ENCODE measurements at places on chromosomes 1 and 21.

- no peak for DNase-seq
Measured at GRCh38 chr1:54254055-54254454, 54.1 kb downstream of the MRPL37 start.

DNA sequence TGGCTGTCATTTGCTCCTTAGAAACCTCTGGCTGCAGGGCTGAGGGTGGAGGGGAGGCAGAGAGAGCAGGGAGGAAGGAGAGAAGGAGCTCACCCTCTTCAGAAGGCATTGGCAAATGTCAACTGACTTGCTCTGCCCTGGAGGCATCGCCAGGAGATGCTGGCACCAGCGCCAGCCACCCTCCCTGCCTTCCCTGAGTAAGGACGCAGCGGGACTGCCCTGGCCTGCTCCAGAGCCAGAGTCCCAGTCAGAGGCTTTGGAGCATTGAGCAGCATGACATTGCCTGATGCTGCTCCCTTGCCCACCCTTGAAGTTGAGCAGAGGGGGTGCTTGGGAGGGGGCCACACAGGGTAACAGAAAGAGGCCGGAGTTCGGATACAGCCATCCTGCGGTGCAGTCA lies 62.3 kb downstream of the DISP3 start:
- peak; percentile 38 for DNase-seq

DNA sequence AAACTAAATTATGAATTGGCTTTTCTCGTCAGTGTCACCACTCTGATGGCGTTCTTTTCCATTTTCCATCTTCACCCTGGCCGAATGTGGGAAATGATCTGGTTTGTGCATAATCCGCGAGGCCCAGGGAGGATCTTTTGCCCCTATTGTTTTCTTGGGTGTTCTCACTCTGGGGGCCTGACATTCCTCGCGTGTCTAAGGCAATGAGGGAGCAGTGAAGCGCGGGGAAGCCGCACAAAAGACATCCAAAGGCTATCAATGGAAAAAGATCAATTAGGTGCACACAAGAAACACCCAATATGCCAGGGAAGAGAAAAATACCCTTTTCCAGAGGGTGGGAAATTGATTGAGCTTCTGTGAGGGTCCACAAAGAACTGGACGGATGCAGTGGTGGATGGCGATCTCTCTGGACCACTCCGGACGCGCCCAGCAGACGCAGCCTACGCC lies 941 bp upstream of the C1orf21 start:
- no peak for DNase-seq

- DNase-seq: no peak
Measured at GRCh38 chr1:45999507-45999906, 132.9 kb downstream of the PIK3R3 start.

DNA sequence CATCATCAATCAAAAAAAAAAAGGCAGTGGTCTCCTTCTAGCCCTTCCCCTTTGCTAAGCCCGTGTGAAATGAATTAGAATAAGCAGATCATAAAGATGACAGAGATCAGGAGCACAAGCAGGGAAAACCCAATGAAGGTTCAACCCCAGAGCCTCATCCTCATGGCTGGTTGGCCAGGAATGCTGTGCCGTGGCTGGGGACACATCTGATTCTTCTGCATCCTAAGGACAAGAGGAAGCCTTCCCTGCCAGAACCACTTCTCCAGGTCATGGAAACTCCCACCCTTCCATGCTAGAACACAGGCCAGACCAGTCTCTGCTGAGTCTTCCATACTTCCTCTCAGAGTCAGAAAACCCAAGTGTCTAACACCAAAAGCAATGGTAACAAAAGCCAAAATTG lies 81.1 kb downstream of the CSMD2 start:
- DNase-seq: no peak

GRCh38 chr1:32240140-32240951 lies 6.7 kb upstream of the FAM167B start:
- peak; percentile 62 for DNase-seq

DNA sequence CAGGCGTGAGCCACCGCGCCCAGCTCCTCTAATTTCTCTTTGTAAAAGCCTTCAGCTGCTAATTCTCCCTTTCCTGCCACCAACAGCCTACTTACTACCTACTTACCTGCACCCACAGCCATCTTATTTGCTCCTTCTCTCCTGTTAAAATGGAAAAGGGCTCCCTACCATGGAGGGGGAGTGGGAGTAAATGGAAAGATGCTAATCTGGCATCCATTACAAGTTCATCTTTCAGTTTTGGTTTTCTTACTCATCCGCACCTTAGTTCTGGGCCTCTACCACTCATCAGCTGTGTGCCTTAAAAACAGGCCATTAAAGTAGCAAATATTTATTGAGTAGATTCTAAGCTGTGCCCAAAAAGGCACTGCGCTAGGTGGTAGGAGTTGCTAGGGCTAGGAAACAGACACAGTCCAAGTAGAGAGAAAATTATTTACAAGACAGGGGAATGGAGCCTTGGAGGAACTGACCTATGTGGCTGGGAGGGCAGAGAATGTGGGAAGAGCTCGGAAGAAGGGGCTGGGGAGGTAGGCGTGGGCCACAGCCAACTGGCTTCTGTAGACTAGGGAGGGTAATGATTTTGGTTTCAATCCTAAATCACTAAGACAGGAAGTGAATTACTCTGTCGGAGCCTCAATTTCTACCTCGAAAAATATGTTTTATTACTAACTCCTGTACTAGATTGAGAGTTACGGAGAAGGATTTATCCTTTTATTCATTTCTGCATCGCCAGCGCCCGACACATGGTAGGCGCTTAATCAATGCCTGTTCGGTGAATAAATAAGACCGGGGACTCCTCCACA lies 685 bp upstream of the DDI2 start:
- no peak for DNase-seq

DNA sequence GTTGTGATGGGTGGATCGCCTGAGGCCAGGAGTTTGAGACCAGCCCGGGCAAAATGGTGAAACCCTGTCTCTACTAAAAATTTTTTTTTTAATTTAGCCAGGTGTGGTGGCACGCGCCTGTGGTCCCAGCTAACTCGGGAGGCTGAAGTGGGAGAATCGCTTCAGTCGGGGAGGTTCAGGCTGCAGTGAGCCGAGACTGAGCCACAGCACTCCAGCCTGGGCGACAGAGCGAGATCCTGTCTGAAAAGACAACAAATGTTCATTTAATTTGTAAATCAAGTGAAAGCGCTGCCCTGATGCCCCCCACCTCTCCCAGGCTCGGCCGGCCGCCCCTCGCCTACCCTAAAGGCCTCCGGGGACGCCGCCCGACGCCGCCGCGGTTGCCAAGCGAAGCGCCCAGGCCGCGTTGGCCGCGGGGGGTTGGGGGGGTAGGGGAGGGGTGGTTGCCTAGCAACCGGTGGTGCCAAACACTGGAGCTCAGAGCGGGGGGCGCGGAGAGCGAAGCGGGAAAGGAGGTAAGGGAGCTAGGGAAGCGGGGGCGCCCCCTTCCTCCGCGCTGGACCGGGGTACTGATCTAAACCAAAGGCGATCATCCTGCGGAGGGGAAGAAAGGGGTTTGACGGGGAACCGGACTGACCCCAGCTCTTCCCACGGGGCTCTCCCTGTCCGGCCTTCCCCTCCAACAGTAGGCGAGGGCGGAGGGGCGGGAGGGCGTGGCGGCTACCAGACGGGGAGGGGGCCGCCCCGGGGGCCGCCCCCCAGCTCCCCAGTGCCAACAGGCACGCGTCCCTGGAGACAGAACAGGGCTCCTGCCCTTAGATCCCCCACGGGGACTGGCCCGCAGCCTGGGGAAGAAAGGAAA lies at the start of gene TEKT2:
TSS of gene TEKT2 (plus strand) at position 460 of the 862 bp plus-strand sequence. CDS start 828 bp downstream, outside the sequence.
- no peak for DNase-seq

GRCh38 chr1:100510451-100510850 lies 27.5 kb upstream of the GPR88 start:
- DNase-seq: no peak

GRCh38 chr1:211495584-211495983 lies 3.6 kb upstream of the RD3 start:
- DNase-seq: no peak

GRCh38 chr1:11657654-11658053 lies 3.0 kb downstream of the FBXO44 start:
- DNase-seq: no peak

- no peak for DNase-seq
Measured at GRCh38 chr1:117613249-117613968, 7.6 kb downstream of the TENT5C start.

DNA sequence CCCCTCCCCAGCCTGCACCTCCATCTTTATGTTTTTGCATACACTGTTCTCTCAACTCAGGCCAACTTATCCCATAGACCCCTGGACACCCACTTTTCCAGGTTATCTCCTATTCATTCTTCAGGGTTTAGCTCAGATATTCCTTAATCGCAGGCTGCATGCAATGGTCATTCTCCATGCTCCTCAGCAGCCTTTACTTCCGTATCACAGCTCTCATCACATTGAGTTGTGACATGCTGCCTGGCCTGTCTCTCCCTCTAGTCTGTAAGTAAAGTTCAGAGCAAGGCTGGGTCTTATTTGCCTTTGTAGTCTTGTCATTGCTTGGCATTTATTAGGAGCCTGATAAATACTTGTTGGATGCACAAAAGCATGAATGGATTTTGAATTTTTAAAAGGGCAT lies 6.9 kb downstream of the DNAJC6 start:
- DNase-seq: no peak

DNA sequence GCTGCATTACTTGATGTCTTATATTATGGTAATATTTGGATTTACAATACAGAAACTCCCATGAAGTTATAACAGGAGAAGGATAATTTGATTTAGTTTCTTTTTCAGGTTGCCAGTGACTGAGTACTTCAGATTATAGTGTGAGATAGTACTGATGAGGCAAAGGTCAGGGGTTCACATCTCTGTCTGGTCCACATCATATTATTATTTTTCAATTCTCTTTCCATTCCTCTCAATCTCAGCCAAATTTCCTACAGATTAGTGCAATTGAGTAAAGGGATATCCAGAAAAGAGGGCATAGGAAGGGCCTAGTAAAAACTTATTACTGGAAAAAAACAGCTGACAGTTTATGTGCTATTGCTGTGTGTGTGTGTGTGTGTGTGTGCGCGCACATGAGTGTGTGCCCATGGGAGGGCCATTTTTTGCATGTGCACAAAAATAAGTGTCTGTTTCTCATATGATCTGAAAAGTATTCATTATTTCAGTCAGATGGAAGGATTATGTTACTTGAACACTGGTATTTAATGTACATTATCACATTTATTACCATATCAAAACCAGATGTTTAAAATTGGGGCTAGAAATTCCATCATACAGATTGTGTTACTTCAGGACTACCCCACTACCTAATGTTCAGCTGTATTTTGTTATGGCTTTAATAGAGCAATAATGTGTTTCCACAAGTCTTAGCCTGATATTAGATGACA lies 78.3 kb upstream of the KCNK2 start:
- DNase-seq: no peak

GRCh38 chr1:42348498-42348897 lies 13.5 kb upstream of the FOXJ3 start:
- DNase-seq: no peak

DNA sequence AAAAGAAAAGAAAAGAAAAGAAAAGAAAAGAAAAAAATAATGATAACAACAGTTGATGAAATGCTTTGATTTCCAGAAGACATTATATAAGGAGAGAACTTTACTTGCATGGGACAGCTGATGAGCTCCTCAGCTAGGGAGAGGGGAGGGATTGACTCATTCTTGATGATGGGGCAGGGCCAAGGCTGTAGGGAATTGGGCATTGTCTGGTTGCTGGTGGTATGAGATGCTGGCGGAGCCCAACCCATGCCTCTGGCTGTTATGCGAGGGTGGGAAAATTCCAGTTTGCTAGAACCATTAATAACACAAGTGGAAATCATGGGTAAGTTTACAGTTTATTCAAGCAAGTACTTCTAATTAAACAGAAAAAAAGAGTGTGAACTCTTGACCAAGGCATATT lies 36.0 kb upstream of the KIF26B start:
- no peak for DNase-seq

GRCh38 chr1:92380867-92381266 lies 82.0 kb downstream of the RPAP2 start:
- DNase-seq: no peak

DNA sequence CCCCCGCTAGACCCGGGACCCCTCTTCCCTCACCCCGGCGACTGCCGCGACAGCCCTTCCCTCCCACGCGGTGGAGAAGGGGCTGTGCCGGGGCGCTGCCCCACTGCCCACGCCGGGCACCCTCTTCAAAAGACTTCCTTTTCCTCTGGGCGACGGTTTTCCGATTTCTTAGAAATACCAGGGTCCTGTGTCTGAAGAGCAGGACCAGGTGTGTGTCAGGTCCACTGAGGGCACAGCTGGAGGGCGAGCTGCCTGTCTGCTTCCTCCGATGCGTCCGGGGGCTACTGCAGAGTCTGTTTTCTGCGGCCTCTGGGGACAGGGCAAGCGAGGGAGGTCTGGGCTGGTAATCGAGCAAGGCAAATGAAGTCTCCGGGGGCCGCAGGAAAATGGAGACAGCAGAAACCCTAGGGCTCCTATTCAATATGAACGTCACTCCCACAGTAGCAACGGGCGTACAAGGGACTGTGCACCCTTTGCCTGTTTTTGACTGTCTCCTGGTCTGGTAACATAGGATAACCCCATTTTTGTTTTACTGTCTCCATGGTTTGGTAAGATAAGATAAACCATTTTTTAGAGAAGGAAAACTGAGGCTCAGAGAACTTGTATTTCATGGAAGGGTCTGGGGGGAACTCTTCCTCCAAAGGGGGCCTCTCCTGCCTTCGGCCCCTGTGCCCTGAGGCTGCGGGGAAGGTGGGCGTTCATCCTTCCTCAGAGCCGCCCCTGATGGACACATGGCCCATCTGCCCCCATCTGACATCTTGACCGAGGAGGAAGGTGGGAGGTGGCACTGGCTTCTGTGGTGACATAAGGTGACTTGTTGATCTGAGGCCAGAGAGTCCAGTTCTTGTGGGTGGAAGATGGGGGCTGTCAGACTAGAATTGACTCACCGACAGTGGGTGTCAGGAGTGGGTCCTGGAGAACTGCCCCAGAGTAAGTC lies 970 bp downstream of the TNFRSF1B start:
- DNase-seq: no peak

DNA sequence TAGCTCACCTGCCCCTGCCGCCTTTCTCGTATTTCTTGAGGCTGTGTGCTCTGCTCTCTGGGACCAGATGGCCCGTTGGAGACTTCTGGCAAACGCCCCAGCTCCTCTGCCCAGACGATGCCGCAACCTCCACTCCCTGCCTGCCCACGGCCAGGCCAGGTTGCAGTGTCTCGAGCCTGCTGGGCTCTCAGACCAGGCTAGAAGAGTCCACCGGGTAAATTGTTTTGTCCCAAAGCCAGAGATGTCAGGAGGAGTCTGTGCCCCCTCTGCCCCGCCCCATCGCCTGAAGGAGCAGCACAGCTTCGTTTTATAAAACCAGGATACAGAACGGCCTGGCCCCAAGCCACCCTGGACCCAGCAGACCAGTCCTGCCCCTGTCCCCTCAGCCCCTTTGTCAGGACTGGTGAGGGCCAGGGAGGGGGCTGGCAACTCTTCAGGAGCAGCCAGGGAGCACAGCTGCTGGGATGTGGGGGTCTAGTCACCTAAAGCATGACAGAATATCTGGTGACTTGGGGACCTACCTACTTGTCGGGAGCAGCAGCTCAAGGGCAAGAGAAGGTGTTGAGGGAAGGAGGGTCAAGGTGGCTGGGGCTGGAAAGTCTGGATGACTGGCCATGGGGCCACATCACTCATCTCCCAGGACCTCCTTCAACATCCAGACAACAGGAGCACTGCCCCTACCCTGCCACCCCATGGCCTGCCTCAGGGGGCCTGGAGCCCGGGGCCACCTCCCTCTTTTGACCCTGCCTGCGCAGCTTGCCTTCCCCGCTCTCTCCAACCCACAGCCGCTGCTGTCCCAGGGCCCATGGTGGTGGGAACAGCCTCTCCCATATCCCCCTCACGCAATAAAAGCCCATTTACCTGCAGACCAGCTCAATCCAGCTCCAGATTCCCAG lies 33.9 kb upstream of the LBR start:
- DNase-seq: no peak
